ENCODE measurements at places on chromosomes 12 and 14.

- no peak for DNase-seq
These were observed 19.3 kb upstream of the SERPINA6 start for GRCh38 chr14:94342334-94342934.

DNA sequence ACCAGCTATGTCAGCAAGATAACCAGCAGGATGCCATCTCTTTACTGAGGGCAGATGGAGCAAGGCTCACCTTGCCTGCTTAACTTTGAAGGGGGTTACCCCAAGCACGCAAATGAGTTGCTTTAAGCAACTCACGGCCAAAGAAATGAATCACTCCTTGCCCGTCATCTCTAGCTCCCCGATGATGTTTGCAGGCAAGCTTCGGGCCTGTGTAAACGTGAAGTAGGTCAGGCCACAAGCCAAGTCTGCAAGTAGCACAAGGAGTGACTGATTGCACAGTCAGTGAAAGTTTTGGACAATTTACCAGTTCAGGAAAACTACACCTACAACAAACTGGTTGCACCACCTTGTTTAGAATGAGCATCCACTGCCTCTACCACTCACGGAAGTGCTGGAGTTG, 699.7 kb upstream of the TBX3 start:
- DNase-seq: no peak

DNA sequence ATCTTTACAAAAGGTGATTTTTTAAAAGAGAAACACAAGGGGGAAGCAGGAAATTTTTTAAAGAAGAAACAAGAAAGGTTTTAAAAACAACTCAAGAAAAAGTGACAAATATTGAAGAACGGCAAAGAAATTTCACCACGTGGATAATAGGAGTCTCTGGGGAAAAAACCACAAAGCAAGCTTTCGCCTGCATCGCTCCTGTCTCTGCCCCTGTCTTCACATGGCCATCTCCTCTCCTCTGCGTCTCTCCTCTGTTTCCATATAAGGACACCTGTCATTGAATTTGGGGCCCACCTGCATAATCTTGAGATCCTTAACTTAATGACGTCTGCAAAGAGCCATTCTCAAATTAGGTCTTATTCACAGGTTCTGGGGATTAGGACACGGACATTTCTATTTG, 175.8 kb downstream of the ETV6 start:
- DNase-seq: no peak

DNA sequence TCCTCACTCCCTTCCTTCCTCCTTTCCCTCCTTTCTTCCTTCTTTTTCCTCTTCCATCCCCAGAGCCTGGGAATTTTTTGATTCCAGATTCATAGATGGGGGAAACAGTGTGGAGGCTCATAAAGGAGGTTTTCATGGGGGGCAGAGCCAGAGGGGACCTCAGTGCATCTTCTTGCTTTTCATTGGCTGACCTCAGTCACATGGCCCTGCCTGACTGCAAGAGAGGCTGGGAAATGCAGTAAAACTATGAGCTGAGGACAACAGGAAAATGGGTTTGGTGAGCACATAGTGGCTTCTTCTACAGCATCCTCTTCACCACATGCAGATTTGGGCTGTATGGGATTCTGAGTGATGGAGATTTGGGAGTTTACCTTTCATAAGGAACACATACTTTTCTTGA, 437.1 kb upstream of the TBX3 start:
- DNase-seq: no peak

GRCh38 chr12:12528361-12529270, 34.0 kb downstream of the DUSP16 start:
- DNase-seq: no peak

- no peak for DNase-seq
These were observed 81.0 kb upstream of the CCDC196 start for GRCh38 chr14:66405158-66405557.

- no peak for DNase-seq
These were observed 1.7 kb downstream of the C1QL4 start for GRCh38 chr12:49335118-49335954.

DNA sequence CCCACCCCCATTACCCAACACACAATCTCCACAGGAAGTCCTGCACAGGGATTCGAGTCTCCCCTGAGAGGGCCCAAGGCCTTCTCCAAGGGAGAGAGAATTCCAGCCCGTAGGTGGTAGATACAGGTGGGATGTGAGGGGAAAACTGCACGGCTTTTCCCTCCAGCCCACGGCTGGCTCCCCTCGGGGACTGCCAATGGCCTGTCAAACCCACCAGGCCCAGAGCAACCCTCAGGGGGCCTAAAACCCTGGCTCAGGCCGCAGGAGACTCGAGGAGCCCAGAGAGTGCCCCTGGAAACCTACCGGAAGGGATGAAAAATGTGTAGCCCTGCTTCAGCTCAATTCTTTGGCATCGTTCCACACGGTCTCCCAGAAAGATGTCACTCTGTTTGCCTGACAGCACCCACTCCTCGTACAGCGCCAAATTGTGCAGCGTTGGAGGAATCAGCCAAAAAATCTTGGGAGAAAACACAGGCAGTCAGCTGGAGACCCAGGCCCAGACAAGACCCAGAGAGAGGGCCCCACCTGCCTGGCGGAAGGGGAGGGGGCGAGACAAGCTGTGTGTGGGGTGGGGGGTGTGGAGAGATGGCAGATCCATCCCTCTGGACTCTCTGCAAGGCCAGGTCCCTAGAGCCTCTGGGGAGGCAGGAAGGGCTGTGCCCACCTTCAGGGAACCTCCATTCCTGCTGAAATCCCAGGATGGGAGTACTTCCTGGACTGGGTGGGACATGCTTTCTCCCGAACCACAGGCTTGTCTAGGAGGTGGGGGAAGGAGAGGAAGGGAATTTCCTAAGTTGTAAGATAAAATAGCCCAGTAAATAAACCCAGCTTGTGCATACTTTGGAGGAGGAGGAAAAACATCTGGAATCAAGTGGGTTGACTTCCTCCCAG, 48.1 kb downstream of the KDM2B start:
- no peak for DNase-seq

GRCh38 chr12:52794479-52795331, 1.2 kb downstream of the KRT3 start:
- DNase-seq: no peak

DNA sequence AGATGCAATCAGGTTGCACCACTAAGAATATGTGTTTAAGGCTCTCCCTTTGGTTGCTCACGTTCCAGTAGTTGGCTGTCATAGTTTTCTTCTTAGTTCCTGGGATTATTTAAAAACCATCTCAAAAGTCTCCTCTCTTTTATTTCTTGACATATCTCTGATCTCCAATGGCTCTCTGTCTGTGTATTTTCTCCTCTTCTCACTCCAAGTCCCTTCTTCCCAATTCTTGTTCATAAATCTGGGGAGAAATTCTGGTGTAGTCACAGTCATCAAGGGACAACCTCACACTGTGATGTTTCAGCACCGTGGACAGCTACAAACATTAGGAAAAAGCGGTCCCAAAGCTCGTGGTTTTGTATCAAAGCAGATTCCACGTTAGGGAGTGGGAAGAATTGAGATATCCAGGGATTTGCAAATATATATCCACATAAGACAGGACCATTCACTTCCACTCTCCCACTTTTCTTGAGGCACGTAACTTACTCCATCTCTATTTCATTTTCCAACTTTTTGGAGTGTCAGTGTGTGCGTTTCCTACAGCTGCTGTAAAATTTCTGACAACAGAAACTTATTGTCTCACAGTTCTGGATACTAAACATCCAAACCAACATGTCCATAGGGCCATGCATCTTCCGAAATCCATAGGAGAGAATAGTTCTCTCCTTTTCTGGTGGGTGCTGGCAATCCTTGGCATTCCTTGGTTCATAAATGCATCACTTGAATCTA, 80.6 kb upstream of the TMEM233 start:
- no peak for DNase-seq

- no peak for DNase-seq
These were observed 76.1 kb downstream of the GALNT4 start for GRCh38 chr12:89448526-89448925.

DNA sequence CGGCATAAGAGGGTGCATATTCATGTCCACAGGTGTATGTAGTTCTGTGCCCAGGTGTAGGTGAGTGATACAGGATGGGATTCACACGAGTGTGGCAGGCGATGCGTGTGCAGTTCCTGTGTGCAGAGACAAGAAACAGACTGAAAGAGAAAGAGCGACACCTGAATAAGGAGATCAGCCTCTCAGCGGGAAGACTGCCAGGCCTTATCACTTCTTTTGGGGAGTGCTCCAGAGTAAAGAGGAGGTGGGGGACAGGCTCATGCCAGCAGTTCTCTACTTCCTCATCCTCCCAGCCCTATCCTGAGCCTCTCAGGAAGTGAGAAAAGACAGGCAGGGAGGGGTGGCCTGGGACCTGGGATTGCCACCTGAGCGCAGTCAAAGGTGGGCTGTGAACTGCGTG, 2.8 kb downstream of the PSMB11 start:
- DNase-seq: no peak

All from GM18507 (cell line).